Effector memory CD4-positive, alpha-beta T cell (primary cell): ENCODE measurements at places on chromosomes 4 and X.

DNA sequence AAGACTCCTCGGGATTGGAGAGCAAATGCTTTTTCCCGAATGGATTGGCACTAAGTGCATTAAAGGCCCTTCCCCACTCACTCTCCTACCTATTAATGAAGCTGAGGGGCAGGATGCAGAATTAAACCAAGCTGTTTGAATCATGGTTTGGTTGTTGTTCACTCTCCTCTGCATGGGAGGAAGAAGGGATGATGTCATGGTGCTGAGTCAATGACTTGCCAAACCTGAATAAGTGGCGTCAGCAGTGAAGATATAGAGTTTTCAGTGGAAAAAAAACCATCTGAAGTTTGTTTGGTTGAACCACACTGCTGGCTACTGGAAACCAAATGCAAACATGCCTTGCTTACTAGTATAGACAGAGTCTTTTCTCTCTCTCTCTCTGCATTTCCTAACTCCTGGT, 19.8 kb upstream of the ZXDA start:
- no peak for DNase-seq

DNA sequence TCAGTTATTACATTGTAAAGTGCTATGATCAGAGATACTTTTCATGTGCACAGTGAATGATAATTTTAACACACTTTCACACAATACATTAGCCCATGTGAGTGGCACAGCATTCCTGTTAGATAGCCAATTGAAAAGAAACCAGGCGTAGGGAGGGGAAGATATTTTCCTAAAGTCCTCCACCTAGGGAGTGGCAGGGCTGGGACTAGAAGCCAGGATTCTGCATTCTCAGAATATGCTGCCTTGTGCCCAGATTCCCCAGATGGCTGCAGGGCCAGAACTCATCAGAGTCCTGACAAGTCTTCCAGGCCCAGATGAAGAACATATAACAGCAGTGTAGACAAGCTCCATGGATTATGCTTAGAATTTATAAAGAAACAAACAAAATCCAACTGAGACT, 350.2 kb downstream of the AFF2 start:
- DNase-seq = no peak

DNA sequence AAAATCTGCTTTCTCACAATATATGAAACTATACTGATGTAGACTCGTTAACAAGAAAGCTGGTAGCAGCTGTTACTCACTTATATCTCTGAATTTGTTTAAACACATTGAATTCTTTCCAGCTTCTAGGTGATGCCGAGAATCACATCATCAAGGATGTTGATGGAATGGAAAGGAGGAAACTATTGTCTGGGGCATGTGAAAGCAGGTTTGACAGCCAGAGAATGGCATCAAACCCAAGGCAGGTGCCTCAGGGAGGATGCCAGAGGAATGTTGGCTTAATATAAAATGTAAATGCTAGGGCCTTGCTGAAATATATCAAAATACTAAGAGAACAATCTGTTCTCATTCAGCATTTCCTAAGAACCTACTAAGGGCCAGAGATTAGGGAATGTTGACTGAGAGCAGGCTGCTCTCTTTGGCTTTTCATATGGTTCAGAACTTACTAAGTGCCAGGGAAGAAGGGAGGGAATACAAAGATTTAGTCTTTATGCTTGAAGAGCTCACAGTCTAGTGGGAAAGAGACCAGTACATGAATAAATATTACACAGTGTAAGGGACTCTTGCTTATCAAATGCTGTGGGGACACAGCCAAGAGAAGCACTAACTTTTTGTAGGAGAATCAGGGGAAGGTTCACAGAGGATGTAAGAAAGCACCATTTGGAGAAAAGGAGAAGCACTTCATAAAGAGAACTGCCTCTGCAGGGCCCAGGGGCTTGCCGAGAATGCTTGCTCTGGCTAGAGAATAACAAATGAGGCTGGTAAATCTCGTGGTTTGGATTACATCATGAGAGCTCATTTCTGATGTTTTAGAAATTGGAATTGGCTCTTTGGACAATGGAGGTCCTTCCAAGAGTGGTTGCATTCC, 14.7 kb downstream of the SLIT2 start:
- no peak for DNase-seq

DNA sequence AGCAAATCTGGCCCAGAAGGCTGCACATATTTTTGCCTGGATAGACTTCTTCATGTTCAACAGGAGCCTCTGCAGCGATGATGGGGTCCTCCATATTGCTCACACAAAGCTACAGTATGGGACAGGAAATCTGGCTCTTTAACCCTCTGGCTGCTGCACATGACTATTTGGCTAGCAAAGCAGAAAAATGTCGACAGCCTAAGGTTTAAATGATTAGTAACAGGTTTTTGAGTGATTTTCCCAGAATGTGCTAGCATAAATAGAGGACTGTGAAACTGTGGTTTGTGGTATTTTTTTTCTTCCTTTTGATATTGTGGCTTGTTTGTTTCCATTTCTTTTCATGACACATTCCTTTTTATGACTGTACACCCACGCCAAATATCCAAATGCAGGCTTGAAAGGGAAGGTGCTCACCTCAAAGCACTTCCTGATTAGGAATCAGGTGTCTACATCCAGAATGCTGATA, 120.2 kb upstream of the GK2 start:
- no peak for DNase-seq

DNA sequence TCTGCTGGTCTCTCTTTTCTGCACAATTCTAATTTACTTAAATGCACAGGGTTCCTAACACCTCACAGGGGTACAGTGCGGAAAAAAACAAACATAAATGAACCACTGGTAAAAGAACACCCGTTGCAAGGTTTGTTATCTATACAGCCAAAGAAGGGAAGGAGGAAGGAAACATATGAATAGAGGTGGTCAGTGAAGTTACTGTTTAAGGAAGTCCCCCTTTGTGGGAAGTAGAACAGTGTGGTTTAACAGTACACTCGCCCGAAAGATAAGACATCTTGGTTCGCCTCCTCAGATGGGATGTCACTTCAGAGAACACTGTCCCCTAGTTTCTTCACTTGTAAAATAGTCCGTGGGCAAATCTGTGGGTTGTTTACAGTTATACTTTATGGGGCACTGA, 57.5 kb downstream of the TEC start:
- no peak for DNase-seq

DNA sequence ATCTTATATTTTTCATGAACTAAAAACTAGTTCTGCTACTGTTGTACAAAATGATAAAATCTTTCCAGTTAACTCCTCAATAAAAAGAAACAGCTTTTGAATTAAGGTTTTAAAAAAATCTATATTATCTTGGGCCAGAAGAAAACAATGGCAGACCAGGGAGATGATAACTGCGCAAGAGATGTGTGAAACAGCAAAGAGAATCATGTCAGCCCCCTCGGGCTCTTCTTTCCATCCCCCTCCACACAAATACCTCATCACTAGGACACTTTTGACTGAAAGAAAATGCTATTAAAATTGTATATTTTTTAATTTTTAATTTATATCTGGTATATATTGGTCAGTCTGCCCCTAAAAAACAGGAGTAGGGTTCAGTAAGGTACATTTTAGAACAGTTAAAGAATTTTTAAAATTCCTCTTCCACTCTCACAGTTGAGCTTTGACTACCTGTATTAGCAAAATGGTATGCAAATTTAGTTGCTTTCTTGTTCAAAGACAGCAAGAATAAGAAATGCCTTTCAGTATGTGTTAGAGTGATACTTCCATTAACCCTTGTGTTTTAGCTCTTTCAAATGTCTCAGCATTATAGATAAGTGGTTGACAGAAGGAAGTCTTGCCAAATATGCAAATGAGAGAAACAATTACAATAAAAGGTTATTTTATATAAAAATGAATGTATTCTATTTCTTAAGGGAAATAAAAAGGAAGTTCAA, 36.4 kb upstream of the LCORL start:
- no peak for DNase-seq

DNA sequence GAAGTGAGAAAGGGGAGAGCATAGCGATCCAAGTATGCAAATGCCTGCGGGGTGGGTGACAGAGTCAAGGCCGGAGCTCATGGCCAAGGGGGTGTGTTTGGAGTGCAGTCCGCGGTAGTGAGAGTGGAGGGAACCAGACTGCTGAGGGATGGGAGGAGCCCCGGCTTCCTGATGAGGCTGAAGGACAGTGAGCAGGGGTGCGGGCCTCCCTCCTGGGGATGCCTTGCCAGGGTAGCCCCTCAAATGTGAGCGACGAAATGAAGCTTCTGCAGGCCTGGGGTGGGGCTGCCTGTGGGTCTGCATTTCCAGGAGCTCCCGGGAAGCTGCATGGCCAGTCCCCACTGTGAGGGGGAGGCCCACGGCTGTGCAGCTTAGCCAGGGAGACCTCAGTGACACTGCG, 45.0 kb downstream of the PSAPL1 start:
- DNase-seq = no peak

DNA sequence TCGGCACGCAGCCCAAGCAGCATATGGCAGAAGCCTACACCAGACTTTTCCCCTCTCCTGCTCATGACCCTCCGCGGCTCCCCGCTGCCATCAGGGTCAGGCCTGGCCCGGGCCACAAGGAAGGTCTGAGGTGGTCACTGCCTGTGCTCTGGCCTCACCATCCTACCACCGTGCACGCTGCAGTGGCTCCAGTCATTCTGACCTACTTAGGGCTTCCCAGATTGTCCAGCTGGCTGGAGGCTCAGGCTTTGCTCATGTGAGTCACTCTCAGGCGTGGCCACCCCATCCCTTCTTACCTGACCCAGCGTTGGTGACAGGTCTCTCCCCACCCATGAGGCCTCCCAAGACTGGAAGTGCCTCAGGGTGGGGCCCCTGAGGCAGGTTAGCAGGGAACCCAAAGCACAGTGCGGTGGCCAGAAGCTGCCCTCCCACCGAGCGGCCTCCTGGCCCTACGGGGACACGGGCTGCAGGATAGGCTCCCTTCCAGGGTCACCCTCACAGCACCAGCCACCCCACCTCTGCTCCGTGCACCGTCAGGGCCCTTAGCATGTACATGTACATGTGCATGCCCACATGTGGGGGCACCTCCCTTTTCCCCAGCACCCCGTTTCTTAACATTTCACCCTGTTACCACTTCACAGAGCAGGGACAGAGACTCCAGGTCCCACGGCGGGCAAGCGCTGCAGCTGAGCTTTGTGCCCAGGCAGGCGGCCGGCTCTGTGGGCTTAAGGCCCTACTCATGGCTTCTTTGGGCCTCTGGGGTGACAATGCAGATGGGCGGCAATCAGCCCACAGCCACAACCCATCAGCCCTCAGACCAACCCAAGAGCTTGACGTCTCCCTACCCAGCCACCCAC, 2.2 kb downstream of the TREX2 start:
- DNase-seq = no peak

DNA sequence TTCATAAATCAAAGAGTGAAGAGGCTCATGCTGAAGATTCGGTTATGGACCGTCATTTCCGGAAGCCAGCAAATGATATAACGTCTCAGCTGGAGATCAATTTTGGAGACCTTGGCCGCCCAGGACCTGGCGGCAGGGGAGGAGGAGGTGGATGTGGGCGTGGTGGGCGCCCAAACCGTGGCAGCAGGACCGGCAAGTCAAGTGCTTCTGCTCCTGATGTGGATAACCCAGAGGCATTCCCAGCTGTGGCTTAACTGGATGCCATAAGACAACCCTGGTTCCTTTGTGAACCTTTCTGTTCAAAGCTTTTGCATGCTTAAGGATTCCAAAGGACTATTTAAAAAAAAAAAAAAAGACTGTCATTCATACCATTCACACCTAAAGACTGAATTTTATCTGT, 44.0 kb upstream of the EFNB1 start:
- no peak for DNase-seq

DNA sequence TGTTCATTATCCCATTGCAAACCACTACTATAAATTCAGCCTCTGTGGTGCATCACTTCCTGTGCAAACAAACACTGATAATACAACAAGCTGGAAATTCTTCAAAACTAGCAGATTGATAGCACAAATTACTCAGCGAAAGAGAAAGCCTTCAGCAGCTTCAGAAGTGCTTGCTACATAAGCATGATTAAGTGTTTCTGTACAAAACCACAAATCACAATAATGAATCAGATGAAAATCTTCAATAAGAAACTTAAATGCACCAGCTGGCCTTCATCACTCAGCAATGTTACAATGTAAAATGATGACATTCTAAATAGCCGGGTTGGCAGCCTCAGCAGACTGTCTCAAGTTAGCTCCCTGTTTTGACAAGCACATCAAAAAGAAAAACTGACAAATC, 262.2 kb downstream of the SPOCK3 start:
- DNase-seq = no peak

GRCh38 chr4:152738827-152739226, 40.7 kb downstream of the TIGD4 start:
- DNase-seq = no peak

DNA sequence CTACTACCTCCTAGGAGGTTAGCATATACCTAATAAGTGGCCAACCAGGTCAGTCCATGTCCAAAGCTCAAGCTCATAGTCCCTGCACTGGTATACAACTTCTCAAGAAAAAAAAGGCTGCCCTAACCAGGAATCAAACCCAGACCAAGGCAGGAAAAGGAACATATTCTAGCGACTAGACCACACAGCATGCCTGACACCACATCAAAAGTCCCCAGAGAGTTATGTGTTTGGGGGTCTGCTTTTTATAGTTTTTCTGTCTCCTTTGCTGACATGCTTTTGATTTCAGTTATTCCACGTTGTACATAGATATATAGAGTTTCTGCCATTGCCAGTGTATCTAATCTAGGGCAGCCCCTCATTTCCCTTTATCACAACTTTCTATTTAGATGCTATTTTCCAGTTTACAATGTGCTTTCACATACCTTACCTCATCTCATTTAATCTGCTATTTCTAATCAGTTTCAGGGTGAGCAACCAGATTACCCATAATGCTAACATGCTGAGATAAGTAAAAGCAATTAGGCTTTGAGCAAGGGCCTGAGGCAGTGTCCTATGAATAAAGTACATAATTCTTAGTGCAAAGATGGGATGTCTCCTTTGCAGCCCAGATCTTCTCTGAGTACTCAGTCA, 17.8 kb downstream of the ARHGEF6 start:
- no peak for DNase-seq

DNA sequence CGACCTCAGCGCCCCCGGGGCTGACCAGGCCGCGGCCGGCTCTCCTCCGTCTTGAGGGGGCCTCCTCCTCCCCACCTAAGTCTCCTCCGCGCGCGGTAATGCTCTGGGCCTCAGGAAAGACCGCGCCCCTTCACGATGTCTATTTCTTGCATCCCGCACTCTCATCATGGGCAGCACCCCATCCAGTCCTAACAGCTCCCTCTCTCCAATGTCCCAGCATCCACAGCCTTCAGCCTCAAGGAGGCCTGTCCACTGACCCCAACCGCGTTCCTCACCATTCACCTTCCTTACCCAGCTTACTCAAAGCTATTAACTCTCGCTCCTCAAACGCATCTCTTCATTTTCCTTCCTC, 77.5 kb downstream of the MAGED4 start:
- DNase-seq = no peak

DNA sequence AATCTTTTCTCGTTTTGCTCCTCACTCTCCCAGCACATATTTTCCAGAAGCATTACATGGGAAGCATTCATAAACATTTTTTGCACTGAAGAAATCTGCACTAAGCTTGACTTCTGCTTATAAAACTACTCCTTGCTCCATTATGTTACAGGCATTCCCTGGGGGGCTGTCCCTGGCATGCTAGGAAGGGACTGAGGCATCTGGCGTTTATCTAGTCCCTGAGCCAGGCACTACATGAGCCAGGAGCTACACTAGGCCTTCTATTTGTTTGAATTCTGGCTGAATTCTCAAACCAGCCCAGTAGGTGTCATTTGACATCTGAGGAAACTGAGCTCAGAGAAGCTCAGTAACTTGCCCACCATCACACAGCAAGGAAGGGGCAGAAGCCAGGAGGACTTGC, 43.3 kb downstream of the NHSL2 start:
- no peak for DNase-seq

GRCh38 chr4:99790796-99791617, 25.6 kb upstream of the DAPP1 start:
- DNase-seq = no peak
